Fibroblast of the aortic adventitia (primary cell): ENCODE measurements at places on chromosomes 3 and 15. TPM values are rescaled to one million over a fixed set of nuclear protein-coding genes. Genes with fewer than 3 reads are reported as not detected.

Gene PTPRG
- 27.6 and 52.0 TPM in 2 replicates for total RNA-seq

Gene DAZL
- not detected in 2 replicates for total RNA-seq

Gene ADAMTS7
- total RNA-seq, result 7.5 and 11.2 TPM in 2 replicates

Gene CHL1
- 0.16 and 0.63 TPM in 2 replicates for total RNA-seq

Gene BSN
- total RNA-seq, result 0.08 and 0.27 TPM in 2 replicates

Gene PP2D1
- total RNA-seq, result not detected in 2 replicates

Gene PSTPIP1
- total RNA-seq, result 0.18 TPM in 1 of 2 replicates, not detected in the other

Gene HIGD2B
- total RNA-seq, result not detected in 2 replicates

GRCh38 chr3:61776390-61776789, 215.0 kb downstream of the PTPRG start:
- DNase-seq, result no peak

DNA sequence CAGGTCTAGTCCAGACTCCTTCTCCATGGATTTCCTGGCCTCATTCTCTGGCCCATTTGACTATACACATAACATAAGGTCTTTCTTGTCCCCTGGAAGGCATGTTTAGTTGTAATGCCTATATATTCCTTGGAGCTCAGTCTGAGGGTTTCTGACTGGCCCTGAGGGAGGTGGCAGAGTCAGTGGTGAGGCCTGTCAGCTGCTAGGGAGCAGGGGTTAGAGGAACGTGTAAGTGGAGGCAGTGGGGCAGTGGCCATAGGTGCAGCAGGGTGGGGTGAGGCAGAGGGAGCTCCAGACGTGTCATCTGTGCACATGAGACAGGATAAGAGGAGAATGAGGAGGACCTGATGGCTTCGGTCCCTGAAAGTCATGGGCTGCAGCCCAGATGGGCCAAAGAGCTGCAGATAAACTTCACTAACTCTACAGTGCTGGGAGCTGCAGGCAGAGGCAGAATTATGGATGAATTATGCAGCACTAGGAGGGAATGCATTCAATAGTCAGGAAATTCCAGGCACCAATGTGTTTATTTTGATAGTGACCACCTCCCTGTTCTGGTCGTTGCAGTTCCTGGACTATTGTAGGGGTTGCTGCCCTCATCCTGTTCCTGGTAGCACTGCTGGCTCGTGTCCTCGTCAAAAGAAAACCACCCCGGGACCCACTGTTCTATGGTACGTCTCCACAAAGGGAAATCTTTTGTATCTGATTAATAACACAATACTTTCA, 4.9 kb downstream of the TM6SF1 start:
- DNase-seq, result peak; percentile 86

DNA sequence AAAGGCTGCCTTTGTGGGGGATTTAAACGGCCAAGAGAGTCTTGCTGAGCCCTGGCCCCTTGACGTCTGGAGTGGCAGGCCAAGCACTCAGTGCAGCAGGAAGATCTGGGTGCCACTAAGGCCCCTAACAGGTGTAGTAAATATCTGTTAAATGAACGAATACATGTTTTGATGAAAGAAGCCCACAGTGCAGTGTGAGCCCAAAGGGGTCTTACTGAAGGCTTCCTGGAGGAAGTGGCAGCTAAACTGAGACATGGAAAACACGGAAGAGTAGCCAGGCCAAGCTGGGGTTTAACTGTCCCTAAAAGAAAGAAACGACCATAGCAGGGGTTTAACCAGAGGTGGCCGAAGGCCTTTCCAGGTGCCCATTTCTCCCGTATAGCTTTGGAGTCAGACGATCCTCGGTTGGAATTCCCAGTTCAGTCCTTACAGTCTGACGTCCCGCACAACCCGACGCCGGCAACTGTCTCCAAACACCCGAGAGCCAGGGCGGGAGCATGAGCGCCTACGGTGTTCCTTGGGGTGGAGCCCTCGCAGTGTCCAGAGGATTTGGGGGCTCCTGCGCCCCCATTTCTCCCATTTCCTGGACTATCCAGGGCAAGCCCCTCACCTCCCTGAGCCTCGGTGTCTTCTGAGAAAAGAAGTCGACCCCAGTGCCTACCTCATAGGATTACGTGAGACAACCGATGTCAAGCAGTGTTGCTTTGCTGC, 910 bp upstream of the ABHD6 start:
- no peak for DNase-seq

DNA sequence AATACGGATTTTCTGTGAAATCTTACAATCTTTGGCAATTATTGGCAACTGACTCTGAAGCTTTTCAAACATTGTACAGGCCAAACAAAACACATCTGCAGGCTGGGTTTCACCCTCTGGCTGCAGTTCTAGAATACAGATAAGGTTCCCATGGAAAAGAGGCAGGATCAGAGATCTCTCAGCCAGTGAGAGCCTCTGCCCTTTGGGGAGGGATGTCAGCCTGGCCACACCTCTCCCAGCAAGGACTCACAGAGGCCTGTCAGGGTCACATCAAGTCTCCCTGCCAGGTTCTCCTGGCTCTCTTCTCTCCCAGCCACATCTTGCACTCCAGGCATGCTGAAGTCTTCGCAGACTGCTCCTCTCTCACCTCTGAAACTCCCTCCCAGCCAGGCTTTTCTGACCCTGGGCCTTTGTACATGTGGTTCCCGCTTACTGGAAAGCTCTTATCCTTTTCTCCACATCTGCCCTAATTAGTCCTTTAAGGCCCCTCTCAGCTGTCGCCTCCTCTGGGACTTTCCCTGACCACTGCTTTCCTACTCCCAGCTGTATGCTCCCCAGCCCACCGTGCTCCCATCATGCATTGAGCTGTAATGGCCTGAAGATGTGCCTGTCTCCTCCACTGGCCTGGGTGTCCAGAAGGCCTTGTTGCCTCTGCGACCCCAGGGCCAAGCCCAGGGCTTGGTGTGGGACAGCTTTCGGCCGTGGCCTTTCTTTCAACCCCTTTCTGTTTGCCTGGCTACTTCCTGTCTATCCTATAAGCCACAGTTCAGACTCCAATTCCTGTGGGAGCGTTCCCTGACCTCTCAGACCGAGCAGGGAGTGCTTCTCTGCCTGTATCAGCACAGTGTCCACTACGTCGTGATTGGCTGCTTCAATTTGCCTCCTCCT, 4.3 kb downstream of the RBP1 start:
- DNase-seq, result peak; percentile 97

DNA sequence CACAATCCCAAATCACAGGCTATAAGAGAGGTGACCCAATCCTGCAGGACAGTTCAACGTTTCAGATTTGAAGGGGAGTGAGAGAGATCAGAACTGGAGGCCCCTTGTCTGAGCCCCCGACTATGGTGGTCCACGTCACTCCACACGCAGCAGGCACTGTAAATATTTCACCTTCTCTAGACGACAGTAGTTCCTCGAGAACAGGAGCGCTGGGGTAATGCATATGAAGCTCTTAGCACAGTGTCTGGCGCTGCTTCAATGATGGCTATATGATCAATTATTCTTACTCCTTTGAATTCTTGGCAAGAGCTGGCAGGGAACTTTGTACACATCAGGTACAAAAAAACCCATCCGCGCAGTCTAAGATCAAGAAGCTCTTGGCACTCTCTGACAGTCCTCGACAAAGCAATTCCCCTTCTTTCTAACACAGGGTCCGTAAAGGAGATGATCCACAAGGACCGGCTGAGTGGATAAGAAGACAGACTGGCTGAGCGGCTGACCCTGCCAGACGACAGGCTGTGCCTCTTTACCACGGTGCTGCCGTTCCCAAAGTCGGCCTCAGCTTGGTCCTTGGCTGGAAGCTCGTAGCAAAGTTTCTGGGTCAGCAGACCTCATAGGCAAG, 522 bp upstream of the NRROS start:
- DNase-seq, result no peak

GRCh38 chr15:29925227-29926082, 103.2 kb upstream of the TJP1 start:
- DNase-seq, result peak; percentile 84

- DNase-seq, result no peak
Measured at GRCh38 chr3:73094129-73094528, 32.7 kb downstream of the EBLN2 start.

GRCh38 chr3:167559924-167560323, 86.1 kb upstream of the SERPINI2 start:
- no peak for DNase-seq

DNA sequence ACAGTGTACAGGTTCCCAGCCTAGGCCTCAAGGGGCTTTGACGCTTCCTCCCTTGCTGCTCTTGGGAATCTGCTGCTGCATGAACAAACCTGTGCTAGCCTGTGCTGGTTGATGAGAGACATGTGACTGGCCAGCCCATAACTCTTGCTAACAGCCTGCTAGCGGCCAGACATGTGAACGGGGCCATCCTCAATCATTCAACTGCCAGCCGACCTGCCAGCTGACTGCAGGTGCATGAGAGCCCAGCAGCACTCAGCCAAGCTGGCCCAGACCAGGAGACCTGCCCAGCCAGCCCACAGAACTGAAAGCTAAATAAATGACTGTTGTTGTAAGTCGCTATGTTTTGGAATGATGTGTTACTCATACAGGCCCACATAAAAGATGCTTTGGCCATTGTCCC, 82.4 kb upstream of the DLG1 start:
- DNase-seq, result no peak

GRCh38 chr3:85821130-85821756, 862.5 kb downstream of the CADM2 start:
- DNase-seq, result no peak

GRCh38 chr3:18008706-18009368, 266.4 kb upstream of the TBC1D5 start:
- DNase-seq, result peak; percentile 59

GRCh38 chr15:43067717-43068461, 37.9 kb downstream of the UBR1 start:
- peak; percentile 67 for DNase-seq

DNA sequence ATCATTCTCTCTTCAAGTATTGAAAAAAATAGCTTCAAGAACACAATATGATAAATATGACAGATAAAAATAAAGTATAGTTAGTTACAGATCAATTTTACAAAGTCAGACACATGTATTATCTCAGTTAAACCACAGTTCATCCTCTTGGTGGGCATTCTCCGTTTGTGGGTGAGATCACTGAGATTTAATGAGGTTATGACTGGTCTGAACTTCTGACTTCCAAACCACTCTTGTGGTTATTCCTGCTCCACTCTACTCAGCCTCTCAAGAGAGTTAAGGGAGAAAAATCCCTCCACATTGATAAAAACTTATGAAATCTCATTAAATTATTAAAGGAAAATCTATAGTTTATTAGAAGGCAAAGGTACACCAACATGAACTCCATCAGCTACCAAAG, 229.9 kb upstream of the LRTM1 start:
- no peak for DNase-seq

DNA sequence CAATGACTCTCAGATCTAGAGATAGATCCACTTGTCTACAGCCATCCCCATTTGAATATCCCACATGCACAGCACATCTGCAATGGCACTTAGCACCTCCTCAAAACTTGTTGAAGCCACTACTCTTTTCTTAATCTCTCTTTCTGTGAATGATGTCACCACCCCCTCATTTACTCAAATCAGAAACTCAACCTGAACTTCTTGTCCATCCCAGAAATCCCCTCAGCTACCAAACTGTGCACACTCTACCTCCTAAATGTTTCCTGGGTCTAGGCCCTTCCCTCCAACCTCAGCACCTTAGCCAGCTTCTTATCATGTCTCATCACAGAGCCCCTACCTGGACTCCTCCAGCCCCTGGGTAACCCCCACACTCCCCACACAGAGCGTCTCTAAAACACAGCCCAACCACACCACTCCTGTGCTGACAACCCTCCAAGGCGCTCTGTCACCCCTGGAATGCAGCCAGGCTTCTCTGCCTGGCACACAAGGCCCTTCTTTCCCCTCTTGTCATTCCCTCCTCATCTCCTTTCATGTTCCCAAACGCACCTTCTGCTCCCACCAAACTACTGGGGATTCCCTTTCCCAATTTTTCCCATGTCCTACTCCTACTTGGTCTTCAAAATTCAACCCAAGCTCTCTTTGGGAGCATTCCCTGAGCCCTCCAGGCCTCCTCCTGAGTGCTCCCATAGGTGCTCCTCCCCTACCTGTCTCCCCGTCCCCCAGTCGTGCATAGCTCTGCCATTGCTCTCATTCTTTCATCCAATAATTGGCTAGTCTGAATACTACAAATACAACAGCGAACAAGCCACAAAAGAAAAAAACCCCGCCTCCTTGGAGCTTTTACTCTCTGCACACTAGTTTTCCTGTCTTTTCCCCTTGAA, 39.8 kb upstream of the ZBTB38 start:
- no peak for DNase-seq

DNA sequence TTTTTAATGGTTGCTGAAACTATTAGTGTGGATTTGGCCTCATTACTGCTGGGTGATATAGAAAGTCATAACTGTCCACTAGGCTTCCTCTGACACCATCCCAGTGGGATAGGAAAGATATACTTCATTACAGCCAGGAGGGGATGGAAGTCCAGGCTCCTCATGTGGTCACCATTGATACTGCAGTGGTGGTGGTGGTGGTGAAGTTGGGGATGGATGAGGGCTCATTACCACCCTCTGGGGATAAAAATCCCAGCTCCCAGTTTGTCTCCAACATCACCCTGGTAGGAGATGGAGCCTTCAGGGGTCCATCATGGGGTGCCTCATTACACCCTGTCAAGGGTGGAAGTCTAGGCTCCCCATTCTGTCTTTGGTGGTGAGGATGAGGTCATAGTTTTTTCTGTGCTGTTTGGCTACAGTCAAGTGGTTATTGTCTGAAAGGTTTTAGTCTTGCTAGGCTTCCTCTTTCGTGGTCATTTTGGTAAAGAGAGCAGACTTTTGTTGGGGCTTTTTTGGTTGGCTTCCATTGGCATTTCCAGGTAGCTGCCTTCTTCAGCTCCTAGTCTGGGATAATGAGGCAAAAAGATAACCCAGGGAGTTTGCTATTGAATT, 30.1 kb upstream of the FILIP1L start:
- no peak for DNase-seq

- no peak for DNase-seq
Measured at GRCh38 chr15:77032647-77033416, 37.9 kb downstream of the PSTPIP1 start.

DNA sequence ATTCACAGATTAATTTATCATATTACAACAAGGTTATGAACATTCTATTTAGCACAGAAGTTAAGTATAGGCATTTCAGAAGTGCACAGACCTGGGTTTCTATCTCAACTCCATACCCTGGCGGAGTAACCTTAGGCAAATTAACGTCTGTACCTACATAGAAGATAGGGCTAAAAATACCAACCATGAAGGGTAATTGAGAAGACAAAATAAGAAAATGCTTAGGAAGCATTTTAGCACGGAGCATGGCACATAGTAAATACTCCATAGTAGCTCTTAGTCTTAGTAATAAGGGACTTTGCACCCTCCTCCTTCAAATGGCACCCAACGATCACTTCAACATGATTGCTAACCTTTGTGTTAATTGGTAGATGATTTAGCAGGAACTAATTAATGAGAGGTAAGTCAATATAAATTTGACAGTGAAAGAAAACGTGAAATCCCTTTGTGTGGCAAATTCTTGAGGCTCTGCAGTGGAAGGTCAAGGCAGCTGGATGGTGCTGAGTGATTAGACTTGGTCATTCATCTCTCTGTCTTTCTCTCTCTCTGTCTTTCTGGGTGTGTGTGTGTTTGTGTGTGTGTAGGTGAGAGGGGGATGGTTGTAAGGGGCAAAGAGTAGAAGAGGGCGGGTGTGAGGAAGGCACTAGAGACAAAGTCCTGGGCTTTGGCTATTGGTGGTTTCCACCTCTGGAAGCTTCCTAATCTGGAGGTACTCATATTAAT, 131.1 kb upstream of the PHLDB2 start:
- DNase-seq, result no peak

GRCh38 chr15:28014623-28015200, 84.4 kb downstream of the OCA2 start:
- no peak for DNase-seq
